ENCODE measurements at places on chromosomes 2 and 18. TPM values are rescaled to one million over a fixed set of nuclear protein-coding genes. Genes with fewer than 3 reads are reported as not detected.

NLRC4 gene
- total RNA-seq = 0.13 TPM

RRM2 gene
- total RNA-seq = 515 TPM

GRB14 gene
- total RNA-seq = not detected

GALR1 gene
- not detected for total RNA-seq

PID1 gene
- not detected for total RNA-seq

MC4R gene
- total RNA-seq = not detected

ONECUT2 gene
- total RNA-seq = not detected

DSC2 gene
- not detected for total RNA-seq

SLC30A3 gene
- 0.50 TPM for total RNA-seq

ZAP70 gene
- total RNA-seq = 233 TPM

ASTL gene
- total RNA-seq = 6.9 TPM

COLEC12 gene
- total RNA-seq = not detected

TBR1 gene
- total RNA-seq = 0.06 TPM

SOX11 gene
- not detected for total RNA-seq

TEKT4 gene
- total RNA-seq = not detected

Data from activated T-helper 17 cell treated with anti-CD3 and anti-CD28 coated beads, Interleukin-2, amount 50 U/mL, for 72 hours (primary cell).